ENCODE measurements at places on chromosomes 4 and X. TPM values are rescaled to one million over a fixed set of nuclear protein-coding genes. Genes with fewer than 3 reads are reported as not detected.

GRCh38 chrX:133654811-133655210, 239.5 kb upstream of the GPC4 start:
- H3K27me3 ChIP-seq, result no peaks in the 10 kb centered on the region
- DNase-seq, result no peak
- H3K4me3 ChIP-seq, result no peak overlapping the region
- H3K27ac ChIP-seq, result no peak overlapping the region

- no peak overlapping the region for H3K27ac ChIP-seq
- H3K4me1 ChIP-seq, result no peaks in the 10 kb centered on the region
- H3K36me3 ChIP-seq, result no peaks in the 10 kb centered on the region
- DNase-seq, result no peak
- H3K27me3 ChIP-seq, result no peaks in the 10 kb centered on the region
- H3K4me3 ChIP-seq, result no peak overlapping the region
Measured at GRCh38 chr4:89739311-89739988, 97.5 kb downstream of the SNCA start.

DNA sequence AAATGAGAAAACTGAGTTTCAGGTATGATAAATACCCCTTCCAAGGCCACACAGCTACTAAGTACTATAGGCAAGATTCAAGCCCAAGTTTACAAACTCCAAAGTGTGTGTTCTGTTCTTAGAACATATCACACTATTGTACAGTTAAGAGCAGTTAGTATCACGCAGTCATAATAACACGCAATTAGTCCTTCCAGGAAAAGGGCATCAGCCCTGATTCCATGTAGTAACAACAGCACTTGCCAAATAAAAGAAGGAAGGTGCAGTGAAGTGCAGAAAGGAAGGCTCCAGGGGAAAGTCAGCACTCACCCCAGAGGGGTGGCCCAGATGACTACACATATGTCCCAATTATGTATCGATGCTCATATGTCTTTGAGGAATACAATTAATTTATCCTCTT, 4.4 kb downstream of the TASL start:
- no peaks in the 10 kb centered on the region for H3K27me3 ChIP-seq
- H3K4me1 ChIP-seq, result no peaks in the 10 kb centered on the region
- no peak overlapping the region for H3K27ac ChIP-seq
- H3K4me3 ChIP-seq, result no peak overlapping the region
- DNase-seq, result no peak

- H3K36me3 ChIP-seq, result no peaks in the 10 kb centered on the region
- H3K4me3 ChIP-seq, result no peak overlapping the region
- DNase-seq, result peak; percentile 36
- H3K27ac ChIP-seq, result no peak overlapping the region
- H3K27me3 ChIP-seq, result no peaks in the 10 kb centered on the region
Measured at GRCh38 chr4:18291256-18291655, 269.7 kb upstream of the LCORL start.

DNA sequence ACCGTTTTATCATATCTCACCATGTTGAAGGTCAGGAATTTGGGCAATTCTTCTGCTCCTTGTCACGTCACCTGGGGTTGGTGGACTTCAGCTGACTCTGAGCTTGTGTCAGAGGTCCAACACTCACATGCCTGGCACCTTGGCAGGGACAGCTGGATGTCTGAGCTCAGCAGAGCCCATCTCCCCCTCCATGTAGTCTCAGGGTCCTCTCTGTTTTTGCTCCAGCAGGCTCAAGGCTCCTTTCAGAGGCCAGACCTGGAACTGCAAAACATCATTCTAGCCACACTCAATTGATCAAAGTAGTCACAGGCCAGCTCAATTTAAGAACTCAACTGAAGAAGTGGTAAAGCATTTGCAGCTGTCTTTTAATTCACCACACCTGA, 45.4 kb downstream of the EDNRA start:
- DNase-seq, result peak; percentile 48
- H3K36me3 ChIP-seq, result no peaks in the 10 kb centered on the region
- no peak overlapping the region for H3K4me3 ChIP-seq
- H3K4me1 ChIP-seq, result no peaks in the 10 kb centered on the region
- no peak overlapping the region for H3K27ac ChIP-seq

DNA sequence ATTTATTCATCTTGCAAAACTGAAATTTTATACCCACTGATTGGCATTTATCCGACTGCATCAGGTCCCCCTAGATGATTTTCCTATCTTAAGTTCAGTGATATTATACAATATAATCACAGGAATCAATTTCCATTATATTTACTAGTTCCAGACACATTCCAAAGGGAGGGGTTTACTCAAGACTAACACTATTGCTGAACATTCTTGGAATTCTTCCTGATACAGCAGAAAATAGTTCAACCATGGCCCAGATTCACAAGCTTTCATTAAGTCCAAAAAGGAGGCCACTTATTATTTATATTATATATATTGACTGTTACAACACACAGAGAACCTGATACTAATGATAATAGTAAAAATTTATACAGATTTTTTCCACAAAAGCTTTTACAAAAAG, 2353.6 kb downstream of the PCDH7 start:
- no peak overlapping the region for H3K27ac ChIP-seq
- no peaks in the 10 kb centered on the region for H3K4me1 ChIP-seq
- H3K27me3 ChIP-seq, result no peaks in the 10 kb centered on the region

- H3K27ac ChIP-seq, result peak within 1 kb of the TSS; percentile 89
- H3K27me3 ChIP-seq, result peaks cover 9% of the 10 kb centered on the region
- peak; percentile 84 for DNase-seq
- no peaks in the 10 kb centered on the region for H3K36me3 ChIP-seq
- peak within 1 kb of the TSS; percentile 94 for H3K4me3 ChIP-seq
Measured at GRCh38 chr4:145481164-145481941, at the start of gene SMAD1. SMAD1 (plus strand) TSS chr4:145481853; CDS start chr4:145514614, 32,761 bp downstream.

- no peaks in the 10 kb centered on the region for H3K36me3 ChIP-seq
- H3K4me3 ChIP-seq, result peak overlapping the region; percentile 78
- H3K27me3 ChIP-seq, result no peaks in the 10 kb centered on the region
- peak; percentile 10 for DNase-seq
Measured at GRCh38 chrX:48958635-48959094, 1.3 kb upstream of the OTUD5 start.

DNA sequence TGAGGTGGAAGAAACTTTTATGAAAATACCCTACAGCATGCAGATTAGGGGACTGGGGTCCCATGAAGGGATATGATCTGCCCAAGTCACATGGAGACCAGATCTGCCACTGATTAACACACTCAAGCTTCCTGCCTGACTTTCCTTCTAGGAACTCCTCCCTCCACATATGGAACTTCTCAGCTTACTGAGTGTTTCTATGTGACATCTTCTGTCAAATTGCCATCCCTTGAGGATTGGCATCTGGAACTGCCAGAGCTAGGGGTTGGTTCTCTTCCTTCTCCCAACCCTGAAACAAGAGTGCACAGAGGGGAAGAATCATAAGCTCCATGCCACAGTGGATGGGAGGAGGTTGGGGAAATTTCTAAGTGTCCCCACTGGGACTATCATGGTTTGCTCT, 150.6 kb upstream of the MBNL3 start:
- no peaks in the 10 kb centered on the region for H3K36me3 ChIP-seq
- DNase-seq, result no peak
- no peak overlapping the region for H3K4me3 ChIP-seq
- no peak overlapping the region for H3K27ac ChIP-seq
- H3K4me1 ChIP-seq, result no peaks in the 10 kb centered on the region

GRCh38 chr4:54553001-54553400, 104.8 kb upstream of the KIT start:
- H3K4me3 ChIP-seq, result no peak overlapping the region
- H3K36me3 ChIP-seq, result no peaks in the 10 kb centered on the region
- peaks cover 9% of the 10 kb centered on the region for H3K4me1 ChIP-seq
- no peak overlapping the region for H3K27ac ChIP-seq

DNA sequence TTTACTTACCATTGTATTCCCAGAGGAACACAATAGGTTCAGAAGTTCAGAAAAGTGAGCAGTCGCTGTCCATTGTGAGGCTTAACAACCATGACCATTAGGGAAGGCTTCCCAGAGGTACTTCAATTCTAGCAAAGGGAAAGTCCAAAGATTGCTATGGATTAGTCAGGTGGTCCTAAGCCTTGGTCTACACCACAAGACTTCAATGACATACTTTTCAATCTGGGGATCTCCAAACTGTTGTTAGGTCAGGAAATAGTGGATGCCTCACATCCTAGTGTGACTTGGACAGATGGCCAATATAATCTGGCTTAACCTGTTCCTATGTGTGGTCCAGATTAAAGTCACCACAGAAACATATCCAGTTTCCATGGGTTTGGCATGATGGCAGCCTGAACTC, 118.0 kb downstream of the SPCS3 start:
- no peaks in the 10 kb centered on the region for H3K4me1 ChIP-seq
- DNase-seq, result no peak
- H3K4me3 ChIP-seq, result no peak overlapping the region
- H3K27ac ChIP-seq, result no peak overlapping the region
- no peaks in the 10 kb centered on the region for H3K27me3 ChIP-seq

- H3K4me1 ChIP-seq, result no peaks in the 10 kb centered on the region
- DNase-seq, result no peak
- no peaks in the 10 kb centered on the region for H3K27me3 ChIP-seq
- H3K4me3 ChIP-seq, result no peak overlapping the region
- H3K27ac ChIP-seq, result no peak overlapping the region
Measured at GRCh38 chrX:23372220-23372902, 37.7 kb downstream of the PTCHD1 start.

DNA sequence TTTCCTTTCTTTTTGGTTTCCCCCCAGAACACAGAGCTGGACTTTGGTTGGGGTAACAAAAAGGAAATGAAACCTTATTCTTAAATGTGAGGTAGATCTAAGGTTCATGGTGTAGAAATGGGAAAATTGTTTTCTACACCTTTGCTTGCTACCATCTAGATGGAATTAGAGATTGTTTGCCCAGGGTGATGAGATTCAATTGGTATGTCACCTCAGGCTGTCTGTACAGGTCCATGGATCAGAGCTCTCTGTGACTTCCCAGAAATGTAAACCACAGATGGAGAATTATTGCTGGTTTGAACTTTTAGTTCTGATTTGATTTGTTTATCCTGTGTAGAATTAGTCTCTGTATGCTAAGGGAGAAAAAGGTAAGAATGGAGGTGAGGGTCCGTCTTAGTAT, 146.7 kb downstream of the PCDH7 start:
- no peaks in the 10 kb centered on the region for H3K27me3 ChIP-seq
- no peak overlapping the region for H3K27ac ChIP-seq
- H3K4me3 ChIP-seq, result no peak overlapping the region
- H3K4me1 ChIP-seq, result no peaks in the 10 kb centered on the region
- no peaks in the 10 kb centered on the region for H3K36me3 ChIP-seq
- no peak for DNase-seq

- H3K4me1 ChIP-seq, result peaks cover 22% of the 10 kb centered on the region
- peak overlapping the region; percentile 31 for H3K4me3 ChIP-seq
- H3K27ac ChIP-seq, result no peak overlapping the region
Measured at GRCh38 chr4:11908205-11908604, 479.5 kb upstream of the HS3ST1 start.

- no peaks in the 10 kb centered on the region for H3K4me1 ChIP-seq
- no peak for DNase-seq
- no peak overlapping the region for H3K4me3 ChIP-seq
- H3K36me3 ChIP-seq, result no peaks in the 10 kb centered on the region
- H3K27ac ChIP-seq, result no peak overlapping the region
Measured at GRCh38 chr4:117783716-117784115, 250.6 kb upstream of the NDST3 start.

GRCh38 chr4:94344457-94344856, 1.8 kb upstream of the HPGDS start:
- H3K4me3 ChIP-seq, result no peak overlapping the region
- H3K27me3 ChIP-seq, result no peaks in the 10 kb centered on the region
- peak; percentile 14 for DNase-seq
- H3K4me1 ChIP-seq, result no peaks in the 10 kb centered on the region
- no peak overlapping the region for H3K27ac ChIP-seq
- H3K36me3 ChIP-seq, result no peaks in the 10 kb centered on the region

GRCh38 chrX:110852180-110852579, 56.6 kb upstream of the CHRDL1 start:
- H3K36me3 ChIP-seq, result no peaks in the 10 kb centered on the region
- no peak overlapping the region for H3K27ac ChIP-seq
- no peak overlapping the region for H3K4me3 ChIP-seq
- peak; percentile 37 for DNase-seq

DNA sequence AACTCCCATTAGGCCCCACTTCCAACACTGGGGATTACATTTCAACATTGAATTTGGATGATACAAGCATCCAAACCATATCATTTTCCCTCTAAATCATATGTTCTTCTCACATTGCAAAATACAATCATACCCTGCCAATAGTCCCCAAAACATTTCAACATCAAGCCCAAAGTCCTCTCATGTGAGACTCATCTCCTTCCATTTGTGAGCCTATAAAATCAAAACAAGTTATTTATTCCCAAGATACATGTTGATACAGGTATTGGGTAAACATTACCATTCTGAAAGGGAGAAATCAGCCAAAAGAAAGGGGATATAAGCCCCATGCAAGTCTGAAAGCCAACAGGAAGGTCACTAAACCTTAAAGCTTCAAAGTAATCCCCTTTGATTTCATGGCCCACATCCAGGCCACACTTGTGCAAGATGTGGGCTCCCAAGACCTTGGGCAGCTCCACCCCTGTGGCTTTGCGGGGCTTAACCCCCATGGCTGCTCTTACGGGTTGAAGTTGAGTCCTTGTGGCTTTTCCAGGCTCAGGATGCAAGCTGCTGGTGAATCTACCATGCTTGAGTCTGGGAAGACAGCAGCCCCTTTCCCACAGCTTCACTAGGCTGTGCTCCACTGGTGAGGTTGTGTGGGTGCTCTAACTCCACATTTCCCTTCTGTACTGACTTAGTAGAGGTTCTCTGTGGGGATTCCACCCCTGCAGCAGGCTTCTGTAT, 40.6 kb upstream of the SERTM2 start:
- no peak overlapping the region for H3K27ac ChIP-seq
- DNase-seq, result no peak
- peaks cover 8% of the 10 kb centered on the region for H3K4me1 ChIP-seq
- no peak overlapping the region for H3K4me3 ChIP-seq
- no peaks in the 10 kb centered on the region for H3K36me3 ChIP-seq
- H3K27me3 ChIP-seq, result no peaks in the 10 kb centered on the region

GRCh38 chr4:145505995-145506394, 24.3 kb downstream of the SMAD1 start:
- H3K4me1 ChIP-seq, result peaks cover 57% of the 10 kb centered on the region
- H3K36me3 ChIP-seq, result no peaks in the 10 kb centered on the region
- no peak overlapping the region for H3K27ac ChIP-seq
- no peak for DNase-seq
- H3K4me3 ChIP-seq, result no peak overlapping the region
- H3K27me3 ChIP-seq, result no peaks in the 10 kb centered on the region

- no peaks in the 10 kb centered on the region for H3K4me1 ChIP-seq
- no peak overlapping the region for H3K27ac ChIP-seq
- no peaks in the 10 kb centered on the region for H3K36me3 ChIP-seq
- DNase-seq, result no peak
Measured at GRCh38 chrX:154737136-154737535, 13.7 kb downstream of the GAB3 start.

- no peaks in the 10 kb centered on the region for H3K4me1 ChIP-seq
- no peaks in the 10 kb centered on the region for H3K36me3 ChIP-seq
- H3K27ac ChIP-seq, result no peak overlapping the region
- no peak for DNase-seq
- no peak overlapping the region for H3K4me3 ChIP-seq
Measured at GRCh38 chr4:26106776-26107175, 192.8 kb downstream of the SMIM20 start.

GRCh38 chrX:39816871-39817731, 280.7 kb downstream of the BCOR start:
- peaks cover 7% of the 10 kb centered on the region for H3K27me3 ChIP-seq
- H3K36me3 ChIP-seq, result no peaks in the 10 kb centered on the region
- H3K27ac ChIP-seq, result peak overlapping the region; percentile 87
- peak; percentile 86 for DNase-seq

LANCL3 gene
- 1.8 TPM for total RNA-seq

APOOL gene
- 7.5 TPM for total RNA-seq

ARHGAP36 gene
- total RNA-seq, result not detected

EVC gene
- total RNA-seq, result 12.8 TPM

EXOC1L gene
- total RNA-seq, result not detected

CXCR3 gene
- total RNA-seq, result not detected

PABPC1L2A gene
- 1.4 TPM for total RNA-seq

Measured in GM23338 (cell line).